ENCODE measurements at places on chromosomes 5 and 9.
A peak's percentile ranks its signal among the peaks of the same experiment; 100 is the strongest.

DNA sequence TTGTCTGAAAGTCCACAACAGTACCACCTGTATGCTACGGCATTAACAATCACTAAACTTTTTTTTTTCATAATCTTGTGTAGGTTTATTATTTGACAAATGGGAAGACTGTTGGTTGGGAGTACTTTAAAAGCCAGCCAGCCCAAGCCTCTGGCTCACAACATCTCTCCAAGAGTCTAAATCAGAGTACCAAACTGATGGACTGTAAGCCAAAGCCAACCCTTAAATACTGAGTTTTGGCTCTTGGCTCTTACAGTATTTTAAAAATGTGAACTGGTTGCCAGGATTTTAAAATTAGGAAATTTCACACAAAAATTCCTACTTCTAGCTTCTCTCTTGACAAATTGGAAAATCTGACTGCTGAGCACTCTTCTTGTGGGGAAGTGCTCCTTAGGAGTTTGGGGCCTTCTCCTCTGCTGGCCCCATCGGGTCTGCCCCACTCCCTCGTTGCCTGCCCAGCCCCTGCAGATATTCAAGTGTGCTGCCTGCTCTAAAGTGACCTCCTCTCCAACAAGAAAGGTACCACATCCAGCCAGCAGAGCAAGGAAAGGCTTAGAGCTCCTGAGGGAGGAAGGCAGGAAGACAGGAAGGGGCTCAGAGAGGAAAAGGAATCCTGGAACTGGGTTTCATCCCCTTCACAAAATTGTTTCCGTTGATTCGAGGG lies 21.8 kb upstream of the TMOD1 start:
- peak; percentile 44 for DNase-seq

- DNase-seq: peak; percentile 35
Measured at GRCh38 chr5:122144236-122144635, 14.9 kb downstream of the ZNF474 start.

GRCh38 chr9:129166623-129167557 lies 11.2 kb downstream of the IER5L start:
- DNase-seq: peak; percentile 97

DNA sequence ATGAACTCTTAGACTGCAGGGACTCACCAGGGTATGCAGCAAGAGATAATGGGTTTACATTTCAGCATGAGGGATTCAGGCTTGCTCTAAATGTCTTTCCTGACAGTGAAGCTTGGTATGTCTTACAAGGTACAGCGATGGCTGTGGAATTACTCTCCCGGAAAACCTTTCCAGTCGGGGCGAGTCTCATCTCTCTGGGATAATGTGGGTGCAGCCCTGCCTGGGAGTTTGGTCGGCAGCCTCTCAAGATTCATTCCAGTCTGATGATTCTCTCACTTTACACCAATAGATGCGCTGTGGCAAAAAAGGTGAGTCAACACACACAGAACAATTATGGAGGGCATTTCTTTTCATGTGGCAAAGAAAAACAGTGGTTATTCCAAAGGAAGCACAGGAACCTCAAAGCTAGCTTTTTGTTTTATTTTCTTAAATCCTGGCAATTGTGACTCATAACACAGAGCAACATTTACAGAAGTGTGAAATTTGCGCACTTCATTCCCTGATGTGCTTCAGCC lies 190.3 kb downstream of the DCP2 start:
- peak; percentile 58 for DNase-seq

DNA sequence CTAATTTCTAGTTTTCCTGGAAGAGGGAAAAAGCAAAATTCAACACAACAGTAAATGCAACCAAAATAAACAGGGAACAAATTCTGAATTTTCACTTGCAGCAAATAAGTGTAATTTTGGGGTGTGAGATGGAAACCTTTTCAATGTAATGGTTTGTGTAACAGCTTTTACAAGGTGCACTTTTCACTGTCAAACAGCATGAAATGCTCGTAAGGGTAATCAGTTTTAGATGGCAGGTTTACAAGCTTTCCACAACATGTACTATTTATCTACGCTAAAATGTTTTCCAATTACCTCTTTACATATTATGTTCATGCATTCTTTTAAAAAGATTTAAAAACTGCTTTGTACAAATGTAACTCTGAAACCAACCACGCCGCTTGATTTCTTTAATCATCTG lies 115.3 kb downstream of the RFX3 start:
- DNase-seq: no peak

DNA sequence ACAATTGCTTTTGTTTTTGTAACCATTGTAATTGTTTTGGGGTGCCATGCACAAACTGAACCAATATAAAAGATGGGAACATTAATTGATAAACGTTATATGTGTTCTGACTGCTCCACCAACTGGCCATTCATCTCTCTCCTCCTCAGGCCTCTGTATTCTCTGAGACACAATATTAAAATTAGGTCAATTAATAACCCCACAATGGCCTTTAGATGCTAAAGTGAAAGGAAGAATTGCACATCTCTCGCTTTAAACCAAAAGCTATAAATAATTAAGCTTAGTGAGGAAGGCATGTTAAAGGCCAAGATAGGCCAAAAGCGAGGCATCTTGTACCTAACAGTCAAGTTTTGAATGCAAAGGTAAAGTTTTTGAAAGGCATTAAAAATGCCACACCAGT lies 448.4 kb upstream of the ITGA1 start:
- DNase-seq: no peak

GRCh38 chr5:117594166-117594565 lies 1019.5 kb upstream of the SEMA6A start:
- no peak for DNase-seq

GRCh38 chr5:178940569-178941360 lies at the start of gene ZNF454:
Gene ZNF454 (plus strand): TSS chr5:178941198. CDS start chr5:178942792, 1,594 bp downstream.
- peak; percentile 99 for DNase-seq

All from osteoblast (primary cell).